ENCODE measurements at places on chromosomes 12 and 14.

GRCh38 chr12:81354327-81354932 is 276.6 kb downstream of the ACSS3 start:
- no peak for DNase-seq

GRCh38 chr12:127360580-127360979 is 906.4 kb upstream of the TMEM132C start:
- no peak for DNase-seq

GRCh38 chr12:26867080-26867479 is 34.1 kb upstream of the ITPR2 start:
- DNase-seq, result no peak

- no peak for DNase-seq
Measured at GRCh38 chr14:102923201-102923924, 900 bp downstream of the AMN start.

DNA sequence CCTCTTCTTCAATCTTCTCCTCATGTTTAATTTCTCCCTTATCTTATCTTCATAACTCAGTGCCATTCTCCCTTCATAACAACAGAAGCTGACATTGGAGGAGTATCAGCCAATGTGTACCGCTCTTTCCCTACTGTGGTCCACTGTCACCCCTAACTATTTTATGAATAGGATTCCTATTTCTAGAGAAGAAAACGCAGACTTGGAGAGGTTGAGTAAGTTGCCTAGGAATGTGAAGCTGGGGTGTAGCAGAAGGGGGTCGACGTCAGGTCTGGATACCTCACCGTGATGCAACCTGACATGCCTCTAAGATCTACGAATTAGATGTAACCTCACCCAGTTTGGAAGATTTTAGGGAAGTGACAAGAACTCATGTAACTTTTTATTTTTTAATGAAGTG is 17.1 kb downstream of the LMO3 start:
- no peak for DNase-seq

GRCh38 chr14:51251486-51251885 is 11.4 kb downstream of the TMX1 start:
- DNase-seq, result no peak

- no peak for DNase-seq
Measured at GRCh38 chr14:99391671-99392070, 89.0 kb downstream of the SETD3 start.

DNA sequence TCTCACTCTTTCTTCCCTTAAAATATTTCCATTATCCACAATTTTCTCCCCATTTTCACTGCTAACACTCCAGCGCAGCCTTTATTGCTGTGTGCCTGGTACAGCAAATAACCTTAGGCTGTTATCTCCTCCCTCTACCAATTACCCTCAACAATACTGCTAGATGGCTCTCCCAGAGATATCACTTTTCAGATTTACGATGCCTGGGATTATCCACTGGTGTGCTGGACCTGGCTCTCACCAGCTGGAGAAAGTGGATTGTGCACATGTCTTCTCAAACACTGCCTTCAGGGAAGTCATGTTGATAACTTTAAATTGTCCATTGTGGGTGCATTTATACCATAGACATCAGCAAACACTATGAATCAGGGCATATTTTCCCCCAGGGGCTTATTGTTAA is 101.9 kb upstream of the ADAMTS20 start:
- no peak for DNase-seq

DNA sequence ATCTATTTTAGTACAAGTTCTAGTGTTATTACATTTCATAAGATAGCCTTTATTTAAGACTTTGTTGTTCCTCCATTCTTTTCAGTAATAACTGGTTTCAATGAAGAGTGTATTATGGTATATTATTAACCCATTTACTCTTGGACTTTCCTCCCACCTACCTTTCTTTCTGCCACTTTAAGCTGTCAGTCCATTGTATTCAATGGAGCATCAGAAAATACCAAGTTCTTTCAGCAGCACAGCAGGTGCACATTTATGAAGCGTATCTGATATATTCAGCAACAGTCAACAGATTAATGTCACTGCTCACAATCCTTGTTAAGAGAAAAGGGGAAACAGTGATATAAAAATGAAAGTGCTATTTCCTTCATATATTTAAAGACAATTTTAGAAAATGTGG is 660.9 kb downstream of the C12orf50 start:
- no peak for DNase-seq

DNA sequence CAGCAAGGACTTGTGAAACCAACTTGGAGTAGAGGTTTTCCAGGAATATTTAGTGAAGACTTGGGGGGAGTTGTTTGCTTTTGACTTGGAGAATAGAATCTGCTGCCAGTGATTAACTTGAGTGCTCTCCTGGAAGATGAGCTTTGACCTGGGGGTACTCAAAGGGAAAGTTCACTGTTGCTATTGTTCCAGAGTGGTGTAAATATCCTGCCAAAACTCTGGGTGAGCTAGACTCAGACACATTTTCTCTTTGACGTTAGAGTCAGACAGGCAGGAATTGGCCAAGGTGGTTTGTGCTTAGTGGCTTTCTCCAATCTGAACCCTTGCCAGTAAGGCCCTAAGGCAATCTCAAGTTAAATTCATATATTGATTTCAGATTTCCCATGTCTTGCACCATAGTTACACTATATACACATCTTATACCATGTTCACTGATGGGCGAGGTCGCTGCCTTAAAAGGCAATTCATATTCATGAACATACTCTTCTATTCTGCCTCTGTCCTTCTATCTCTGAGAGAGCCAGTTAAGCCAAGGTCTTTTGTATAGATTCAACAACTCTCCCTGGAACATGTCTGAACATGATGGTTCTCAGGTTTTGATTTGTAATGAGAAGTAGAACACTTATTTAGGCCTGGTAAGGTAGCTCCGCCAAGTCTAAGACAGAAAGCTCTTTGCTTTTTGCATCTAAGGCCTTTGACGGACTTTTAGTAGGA is 204.6 kb upstream of the SLC38A2 start:
- no peak for DNase-seq

- DNase-seq, result no peak
Measured at GRCh38 chr12:54369597-54370131, 5.4 kb upstream of the GPR84 start.

- DNase-seq, result no peak
Measured at GRCh38 chr12:108765289-108765764, 34.0 kb upstream of the CORO1C start.

GRCh38 chr14:75188520-75189268 is 12.3 kb upstream of the TMED10 start:
- no peak for DNase-seq

- no peak for DNase-seq
Measured at GRCh38 chr12:69348162-69348938, at the start of gene LYZ. Gene LYZ (plus strand): TSS chr12:69348381. CDS start chr12:69348409, 28 bp downstream.

- DNase-seq, result no peak
Measured at GRCh38 chr12:109949089-109949488, 47.1 kb downstream of the GIT2 start.

DNA sequence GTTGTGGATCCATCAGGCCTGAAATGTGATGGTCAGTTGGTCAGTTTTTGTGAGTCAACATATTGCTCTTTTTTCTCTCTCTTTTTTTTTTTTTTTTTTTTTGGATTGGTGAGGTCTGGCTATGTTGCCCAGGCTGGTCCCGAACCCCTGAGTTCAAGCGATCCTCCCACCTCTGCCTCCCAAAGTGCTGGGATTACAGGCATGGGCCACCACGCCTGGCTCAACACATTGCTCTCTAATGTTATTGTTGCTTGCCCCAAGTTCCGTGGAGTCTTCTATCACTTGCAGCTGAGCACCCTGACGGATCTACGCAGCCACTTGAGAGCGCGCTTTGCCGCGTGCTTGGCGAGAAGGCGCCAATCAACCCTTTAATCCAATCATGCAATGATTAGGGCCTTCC is 69.5 kb upstream of the DIO3 start:
- no peak for DNase-seq

GRCh38 chr12:88994971-88995370 is 357.3 kb downstream of the DUSP6 start:
- no peak for DNase-seq

DNA sequence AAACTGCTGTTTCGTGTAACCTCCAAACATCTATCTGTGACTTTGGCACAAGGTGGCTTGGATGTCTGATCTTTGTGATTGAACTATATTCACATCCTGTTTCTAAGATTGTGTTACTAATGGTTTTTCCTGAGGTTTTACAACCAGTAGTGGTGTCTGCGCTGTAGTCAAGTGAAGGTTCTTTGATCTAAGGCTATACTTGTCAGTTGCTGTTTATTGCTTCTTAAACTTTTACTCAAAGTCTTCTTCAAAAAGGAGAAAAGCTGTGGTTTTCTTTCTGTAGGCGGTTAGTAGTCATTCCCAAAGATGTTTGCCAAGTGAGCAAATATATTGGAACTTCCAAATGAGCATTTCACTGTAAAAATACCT is 12.3 kb upstream of the CALM1 start:
- no peak for DNase-seq

DNA sequence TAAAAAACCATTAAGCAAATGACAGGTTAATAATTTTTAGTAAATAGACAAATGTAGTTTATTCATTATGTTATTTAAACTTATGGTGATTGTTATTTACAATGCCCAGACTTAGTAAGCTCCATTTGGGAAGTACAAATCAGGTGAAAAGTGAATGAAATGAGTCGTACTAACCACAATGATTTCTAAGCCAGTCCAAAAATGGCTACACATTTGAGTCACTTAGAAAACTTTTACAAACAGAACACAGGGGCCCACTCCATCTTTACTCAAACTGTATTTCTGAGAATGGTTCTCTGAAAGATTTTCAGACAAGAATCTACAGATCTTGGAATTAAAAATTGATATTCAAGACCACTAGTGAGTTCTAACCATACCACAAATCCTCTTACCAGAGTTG is 653.3 kb upstream of the MIS18BP1 start:
- no peak for DNase-seq

GRCh38 chr12:110966081-110966760 is 45.8 kb upstream of the MYL2 start:
- no peak for DNase-seq

GRCh38 chr14:58709949-58710348 is 72.2 kb downstream of the DACT1 start:
- no peak for DNase-seq

DNA sequence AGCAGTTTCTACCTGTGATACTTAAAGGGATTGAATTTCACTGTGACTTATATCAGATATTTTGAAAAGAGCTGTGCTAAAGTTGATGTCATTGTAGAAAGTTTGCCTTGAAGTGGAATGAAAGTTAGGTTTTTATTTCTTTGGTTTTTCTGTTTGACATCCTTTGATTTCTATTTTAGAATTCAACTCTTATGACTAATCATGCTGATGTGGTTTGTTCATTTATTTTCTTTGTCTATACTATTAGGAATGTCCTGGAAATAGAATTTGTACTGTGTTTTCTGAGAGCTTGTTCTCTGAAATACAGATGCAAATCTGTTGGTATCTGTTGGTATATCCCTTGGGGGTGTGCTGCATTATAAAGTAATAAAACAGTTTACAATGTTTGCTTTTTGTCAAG is 3.3 kb downstream of the CNOT2 start:
- DNase-seq, result no peak

DNA sequence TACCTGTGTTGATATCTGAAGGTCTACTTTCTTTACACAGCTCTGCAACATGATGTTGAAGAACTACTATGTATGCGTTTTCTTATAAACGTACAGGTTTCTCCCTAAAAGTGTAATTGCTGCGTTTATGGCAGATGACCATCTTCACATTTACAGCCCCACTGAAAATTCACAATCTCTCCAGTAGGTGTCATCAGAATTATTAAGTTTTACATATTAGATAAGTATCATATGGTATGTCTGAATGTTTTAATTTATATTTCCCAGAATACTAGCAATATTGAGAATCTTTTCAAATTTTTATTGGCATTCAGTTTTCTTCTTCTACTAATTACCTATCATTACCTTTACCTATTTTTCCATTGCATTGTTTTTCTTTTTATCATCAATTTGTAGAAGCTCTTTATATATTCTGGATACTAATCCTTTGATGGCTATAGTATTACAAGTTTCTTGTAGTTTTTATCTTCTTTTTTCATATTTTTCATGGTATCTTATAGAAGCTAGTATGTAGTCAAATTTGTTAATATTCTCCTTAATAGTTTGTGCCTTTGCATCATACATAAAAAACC is 123.5 kb downstream of the CAPZA3 start:
- no peak for DNase-seq

- no peak for DNase-seq
Measured at GRCh38 chr12:49413796-49414195, 46.5 kb downstream of the SPATS2 start.
